ENCODE measurements at places on chromosomes 1 and 21.

GRCh38 chr1:216194721-216195120 is 228.5 kb downstream of the USH2A start:
- no peak for DNase-seq

GRCh38 chr1:233015965-233016364 is 65.6 kb downstream of the NTPCR start:
- DNase-seq = no peak

DNA sequence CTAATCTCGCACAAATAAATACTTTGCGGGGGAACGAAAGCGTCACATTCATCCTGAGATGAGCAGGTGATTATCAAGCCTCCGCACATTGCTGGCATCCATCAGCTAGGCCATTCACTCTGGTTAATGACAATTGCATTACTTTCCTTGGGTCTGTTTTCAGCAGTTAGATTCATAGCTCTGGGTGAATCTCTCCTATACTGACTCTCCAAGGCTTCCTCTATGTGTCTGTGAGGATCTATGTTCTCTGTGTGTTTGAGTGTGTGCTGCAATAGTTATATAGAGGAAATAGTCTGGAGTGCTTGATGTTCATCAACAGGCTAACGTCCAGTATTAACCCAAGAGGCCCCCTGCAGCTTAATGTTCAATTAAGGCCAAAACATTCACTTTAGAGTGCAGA is 133.0 kb upstream of the CTTNBP2NL start:
- DNase-seq = no peak

DNA sequence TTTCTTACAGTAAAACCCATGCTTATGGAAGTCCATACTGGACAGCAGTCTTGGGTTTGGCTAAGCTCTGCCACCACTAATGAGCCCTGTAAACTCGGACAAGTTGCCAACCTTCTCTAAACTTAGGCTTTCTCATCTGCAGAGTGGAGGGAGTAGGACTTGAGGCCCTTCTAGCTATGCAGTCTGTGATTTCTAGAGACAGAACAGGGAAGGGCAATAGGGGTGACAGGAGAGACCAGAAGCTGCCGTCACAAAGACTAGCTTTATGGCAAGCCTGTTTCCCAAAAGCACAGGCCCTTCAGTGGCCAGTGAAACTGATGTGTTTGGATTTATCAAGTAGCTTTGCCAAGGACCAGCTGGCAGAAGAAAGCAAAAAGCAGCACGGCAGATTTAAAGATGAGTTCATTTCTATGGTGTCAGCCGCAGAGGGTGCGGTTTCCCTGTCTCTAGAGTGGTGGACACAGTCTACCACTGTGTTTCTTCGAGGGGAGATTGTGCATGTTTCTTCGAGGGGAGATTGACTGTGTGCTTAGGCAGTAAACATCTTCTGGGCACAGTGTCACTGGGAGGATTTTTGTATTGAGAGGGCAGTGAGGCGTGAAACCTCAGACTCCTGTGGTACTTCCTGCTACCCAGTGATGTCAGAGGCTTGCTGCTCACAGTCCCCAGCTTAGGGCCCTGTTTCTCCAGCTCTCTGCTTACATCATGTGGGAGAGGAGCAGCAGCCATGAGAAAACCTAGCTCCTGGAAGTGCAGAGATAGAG is 119.0 kb downstream of the ROR1 start:
- DNase-seq = no peak

GRCh38 chr1:169027607-169028320 is 78.7 kb upstream of the ATP1B1 start:
- DNase-seq = no peak

GRCh38 chr1:15430787-15431570 is 7.3 kb upstream of the CTRC start:
- peak; percentile 84 for DNase-seq

- no peak for DNase-seq
These were observed 2.2 kb upstream of the IRF6 start for GRCh38 chr1:209808059-209808581.

DNA sequence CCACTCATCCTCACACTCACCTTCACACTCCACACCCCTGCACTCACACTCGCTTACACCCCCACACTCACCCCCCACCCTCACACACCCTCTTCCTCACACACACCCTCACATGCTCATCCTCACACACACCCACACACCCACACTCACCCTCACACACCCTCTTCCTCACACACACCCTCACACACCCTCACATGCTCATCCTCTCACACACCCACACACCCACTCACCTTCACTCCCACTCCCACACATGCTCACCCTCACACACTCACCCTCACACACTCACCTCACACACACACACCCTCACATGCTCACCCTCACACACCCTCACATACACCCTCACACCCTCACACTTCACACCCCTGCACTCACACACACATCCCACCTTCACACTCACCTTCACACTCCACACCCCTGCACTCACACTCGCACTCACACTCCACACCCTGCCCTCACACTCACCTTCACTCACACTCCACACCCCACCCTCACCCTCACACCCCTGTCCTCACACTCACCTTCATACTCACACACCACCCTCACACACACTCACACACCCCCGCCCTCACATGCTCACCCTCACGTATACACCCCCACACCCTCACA is 42.6 kb upstream of the EDN2 start:
- DNase-seq = no peak

DNA sequence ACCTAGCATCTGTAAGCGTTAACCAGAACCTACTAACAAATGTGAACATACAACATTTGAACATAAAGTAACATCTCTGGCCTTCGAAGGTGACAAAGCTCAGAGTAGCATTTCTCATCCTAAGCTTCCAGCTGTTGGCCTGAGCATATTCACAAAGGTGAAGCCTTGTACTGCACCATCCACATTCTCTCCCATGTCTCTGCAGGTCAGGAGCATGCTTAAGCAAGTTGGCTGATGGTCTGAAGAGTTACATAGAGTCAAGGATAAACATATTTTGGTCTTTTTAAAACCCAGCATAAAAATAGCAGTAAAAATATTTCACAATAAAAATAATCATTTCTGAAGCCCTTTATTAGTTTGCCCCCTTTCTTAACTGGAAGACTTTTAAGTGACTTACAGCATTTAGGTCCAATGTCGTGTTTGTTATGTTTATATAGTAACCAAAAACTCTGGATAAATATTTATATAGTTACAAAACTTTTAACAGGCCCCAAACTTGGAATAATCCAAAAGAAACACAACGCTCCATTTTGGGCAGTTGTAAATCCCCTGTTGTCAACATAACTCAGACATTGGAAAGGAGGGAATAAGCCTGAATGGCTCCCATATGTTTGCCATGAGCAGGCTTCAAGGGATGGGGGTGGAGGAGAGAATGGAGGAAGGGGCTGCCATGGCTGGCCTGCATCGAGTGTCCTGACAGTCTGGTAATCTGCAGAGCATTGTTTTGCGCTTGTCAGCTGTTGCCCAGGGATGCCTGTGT is 42.8 kb upstream of the ENAH start:
- no peak for DNase-seq

DNA sequence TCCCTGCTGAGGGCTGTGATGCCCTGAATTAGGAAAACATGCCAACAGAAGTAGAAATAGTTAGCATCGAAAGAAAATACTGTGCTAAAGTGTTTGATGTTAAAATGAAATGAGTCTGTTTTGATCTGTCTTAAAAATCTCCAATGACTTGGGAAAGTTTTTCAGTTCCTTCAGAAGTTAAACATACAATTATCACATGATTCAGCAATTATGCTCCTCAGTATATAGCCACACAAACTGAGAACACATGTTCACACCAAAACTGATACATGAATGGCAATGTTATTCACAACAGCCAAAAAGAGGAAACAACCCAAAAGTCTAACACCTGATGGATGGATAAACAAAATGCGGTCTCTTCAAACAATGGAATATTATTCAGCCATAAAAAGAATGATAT is 130.6 kb downstream of the PTPN14 start:
- no peak for DNase-seq

- no peak for DNase-seq
These were observed 28.5 kb upstream of the ARHGAP29 start for GRCh38 chr1:94265906-94266305.

DNA sequence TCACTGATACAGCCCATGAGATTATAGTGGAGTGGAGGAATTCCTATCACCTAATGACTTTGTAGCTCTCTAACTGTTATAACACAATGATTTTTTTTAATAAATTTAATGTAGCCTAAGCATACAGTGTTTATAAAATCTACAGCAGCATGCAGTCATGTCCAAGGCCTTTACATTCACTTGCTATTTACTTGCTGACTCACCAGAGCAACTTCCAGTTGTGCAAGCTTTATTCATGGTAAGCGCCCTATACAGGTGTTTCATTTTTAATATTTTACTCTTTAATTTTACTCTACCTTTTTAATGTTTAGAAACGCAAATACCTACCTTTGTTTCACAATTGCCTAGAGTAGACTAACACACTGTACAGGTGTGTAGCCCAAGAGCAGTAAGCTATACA is 1652.2 kb downstream of the BRINP3 start:
- DNase-seq = no peak

DNA sequence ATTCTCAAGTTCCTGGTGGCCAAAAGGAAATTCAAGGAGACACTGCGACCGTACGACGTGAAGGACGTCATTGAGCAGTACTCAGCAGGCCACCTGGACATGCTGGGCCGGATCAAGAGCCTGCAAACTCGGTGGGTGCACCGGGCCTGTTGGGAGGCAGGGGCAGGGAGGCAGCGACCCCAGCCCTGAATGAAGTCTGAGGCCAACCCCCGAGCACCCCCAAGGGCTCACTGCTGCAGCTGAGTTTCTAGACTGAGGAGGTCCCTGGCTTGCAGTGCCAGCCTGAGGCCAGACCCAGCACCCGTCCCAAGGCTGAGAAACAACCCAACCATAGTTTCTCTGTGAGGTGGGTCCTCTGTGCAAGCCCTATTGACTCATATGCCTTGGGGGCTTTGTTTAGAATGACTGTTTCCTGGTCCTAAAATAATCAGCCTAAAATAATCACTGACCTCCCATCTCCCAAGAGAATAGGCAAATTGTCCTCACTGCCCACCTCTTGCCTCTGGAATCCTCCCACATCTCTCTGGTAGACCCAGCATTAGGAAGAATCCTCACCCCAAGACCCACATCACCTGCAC is 27.1 kb downstream of the CITED4 start:
- no peak for DNase-seq

- DNase-seq = no peak
These were observed 39.7 kb downstream of the MAP3K21 start for GRCh38 chr1:233367057-233367803.

DNA sequence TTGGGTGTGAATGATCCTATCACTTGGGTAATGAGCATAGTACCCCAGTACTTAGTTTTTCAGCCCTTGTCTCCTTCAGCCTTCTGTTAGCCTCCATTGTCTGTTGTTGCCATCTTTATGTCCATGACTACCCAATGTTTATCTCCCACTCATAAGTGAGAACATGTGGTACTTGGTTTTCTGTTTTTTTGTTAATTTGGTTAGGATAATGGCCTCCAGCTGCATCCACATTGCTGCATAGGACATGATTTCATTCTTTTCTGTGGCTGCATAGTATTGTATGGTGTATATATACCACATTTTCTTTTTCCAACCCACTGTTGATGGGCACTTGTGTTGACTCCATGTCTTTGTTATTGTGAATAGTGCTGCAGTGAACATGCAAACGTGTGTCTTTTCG is 39.6 kb upstream of the GPR52 start:
- DNase-seq = no peak

- DNase-seq = no peak
These were observed 28.2 kb upstream of the TMEM54 start for GRCh38 chr1:32929366-32929765.

DNA sequence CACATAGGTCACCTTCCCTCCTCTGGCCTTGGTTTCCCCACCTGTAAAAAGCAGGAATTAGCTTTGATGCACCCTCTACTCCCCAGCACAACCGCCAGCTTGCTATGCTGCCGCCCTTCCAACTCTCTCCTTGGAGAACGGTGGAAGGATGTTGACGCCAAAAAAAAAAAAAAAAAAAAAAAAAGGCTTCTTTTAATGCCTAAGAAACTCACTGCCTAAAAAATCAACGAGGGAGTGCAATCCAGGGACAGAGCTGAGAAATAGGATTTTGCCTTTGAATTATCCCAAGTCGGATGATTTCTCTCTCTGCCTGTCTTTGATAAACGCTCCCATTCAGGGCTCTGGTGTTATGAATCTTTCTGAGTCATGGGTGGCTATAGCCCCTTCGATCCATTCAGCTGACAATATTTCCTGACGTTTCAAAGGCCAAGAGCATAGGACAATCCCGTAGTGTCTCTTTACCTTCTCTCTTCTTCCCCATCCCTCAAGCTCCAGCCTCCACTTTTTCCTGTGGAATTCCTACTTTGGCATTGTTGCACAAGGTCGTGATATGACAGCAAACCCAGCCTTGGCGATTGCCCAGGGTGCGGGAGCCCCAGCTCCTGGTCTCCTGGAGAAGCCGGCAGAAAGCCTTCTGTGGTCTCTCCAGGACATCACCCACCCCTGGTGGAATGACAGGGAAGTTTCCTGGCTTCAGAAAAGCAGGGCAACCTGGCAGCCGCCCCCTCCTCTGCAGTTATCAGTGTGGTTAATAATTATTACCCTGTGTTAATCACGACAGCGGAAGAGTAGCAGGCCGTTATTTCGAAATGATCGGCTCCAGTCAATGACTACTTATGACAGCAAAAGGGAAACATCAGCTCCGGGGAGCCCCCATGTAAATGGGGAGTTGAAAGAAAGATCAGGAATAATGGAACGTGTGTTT is 8.0 kb upstream of the PLXNA2 start:
- DNase-seq = no peak

GRCh38 chr1:169271098-169271497 is 96.5 kb downstream of the NME7 start:
- no peak for DNase-seq

GRCh38 chr1:154861607-154862094 is 8.4 kb downstream of the KCNN3 start:
- DNase-seq = no peak

All from activated CD4-positive, alpha-beta T cell treated with anti-CD3 and anti-CD28 coated beads, Interleukin-2, amount 50 U/mL, for 48 hours (primary cell).